ENCODE measurements at places on chromosomes 16 and 17.

- DNase-seq = no peak
Observed at GRCh38 chr17:55053855-55054254, 85.3 kb downstream of the STXBP4 start.

- no peak for DNase-seq
Observed at GRCh38 chr16:78990309-78990701, 610.2 kb downstream of the MAF start.

- peak; percentile 64 for DNase-seq
Observed at GRCh38 chr16:27286451-27286850, 17.9 kb upstream of the NSMCE1 start.

- DNase-seq = no peak
Observed at GRCh38 chr17:46179375-46179999, 13.7 kb downstream of the KANSL1 start.

DNA sequence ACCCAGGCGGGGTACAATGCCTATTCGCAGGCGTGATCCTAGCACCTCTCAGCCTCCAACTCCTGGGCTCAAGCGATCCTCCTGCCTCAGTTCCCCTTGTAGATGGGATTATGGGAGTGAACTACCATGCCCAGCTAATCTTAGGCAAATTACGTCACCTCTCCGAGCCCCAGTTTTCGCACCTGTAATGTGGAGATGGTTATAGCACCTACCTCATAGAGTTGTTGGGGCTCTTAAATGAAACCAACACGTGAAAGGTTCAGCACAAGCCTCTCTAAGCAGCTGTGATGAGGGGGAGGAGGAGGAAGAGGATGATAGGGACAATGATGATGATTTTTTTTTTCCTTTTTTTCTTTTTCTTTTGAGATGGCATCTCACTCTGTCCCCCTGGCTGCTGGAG, 59.9 kb downstream of the ABR start:
- DNase-seq = no peak
